ENCODE measurements at places on chromosomes 1 and 21.

- no peak for DNase-seq
Observed at GRCh38 chr1:44701141-44701573, 26.6 kb downstream of the ARMH1 start.

DNA sequence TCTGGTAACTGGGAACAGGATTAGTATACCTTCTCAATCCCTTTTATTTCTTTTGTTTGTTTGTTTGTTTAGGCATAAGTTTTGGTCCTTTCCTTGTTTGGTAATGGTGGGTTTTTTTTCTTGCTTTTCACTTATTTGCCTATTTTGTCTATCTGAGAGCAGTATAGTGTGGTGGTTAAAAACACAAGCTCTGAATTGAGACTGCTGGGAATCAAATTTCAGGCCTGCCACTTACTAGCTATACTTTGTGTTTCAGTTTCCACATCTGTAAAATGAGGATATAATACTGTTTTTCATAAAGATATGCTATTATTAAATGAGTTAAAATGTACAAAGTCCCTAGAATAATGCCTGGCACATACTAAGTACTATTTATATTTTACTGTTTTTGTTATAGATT lies 81.6 kb upstream of the IVNS1ABP start:
- DNase-seq, result no peak

DNA sequence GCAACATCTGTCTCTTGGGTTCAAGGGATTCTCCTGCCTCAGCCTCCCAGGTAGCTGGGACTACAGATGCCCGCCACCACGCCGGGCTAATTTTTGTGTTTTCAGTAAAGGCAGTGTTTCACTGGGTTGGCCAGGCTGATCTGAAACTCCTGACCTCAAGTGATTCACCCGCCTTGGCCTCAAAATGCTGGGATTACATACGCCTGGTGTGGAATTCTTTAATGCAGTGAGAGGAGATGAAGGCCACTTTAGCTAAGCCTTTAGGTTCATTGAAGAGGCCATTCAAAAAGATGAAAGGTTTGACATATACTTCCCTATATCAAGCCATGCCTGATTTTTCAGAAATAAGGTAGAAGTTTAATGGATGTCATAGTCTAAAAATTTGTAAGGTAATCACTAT lies 162.7 kb downstream of the ST6GALNAC3 start:
- no peak for DNase-seq

DNA sequence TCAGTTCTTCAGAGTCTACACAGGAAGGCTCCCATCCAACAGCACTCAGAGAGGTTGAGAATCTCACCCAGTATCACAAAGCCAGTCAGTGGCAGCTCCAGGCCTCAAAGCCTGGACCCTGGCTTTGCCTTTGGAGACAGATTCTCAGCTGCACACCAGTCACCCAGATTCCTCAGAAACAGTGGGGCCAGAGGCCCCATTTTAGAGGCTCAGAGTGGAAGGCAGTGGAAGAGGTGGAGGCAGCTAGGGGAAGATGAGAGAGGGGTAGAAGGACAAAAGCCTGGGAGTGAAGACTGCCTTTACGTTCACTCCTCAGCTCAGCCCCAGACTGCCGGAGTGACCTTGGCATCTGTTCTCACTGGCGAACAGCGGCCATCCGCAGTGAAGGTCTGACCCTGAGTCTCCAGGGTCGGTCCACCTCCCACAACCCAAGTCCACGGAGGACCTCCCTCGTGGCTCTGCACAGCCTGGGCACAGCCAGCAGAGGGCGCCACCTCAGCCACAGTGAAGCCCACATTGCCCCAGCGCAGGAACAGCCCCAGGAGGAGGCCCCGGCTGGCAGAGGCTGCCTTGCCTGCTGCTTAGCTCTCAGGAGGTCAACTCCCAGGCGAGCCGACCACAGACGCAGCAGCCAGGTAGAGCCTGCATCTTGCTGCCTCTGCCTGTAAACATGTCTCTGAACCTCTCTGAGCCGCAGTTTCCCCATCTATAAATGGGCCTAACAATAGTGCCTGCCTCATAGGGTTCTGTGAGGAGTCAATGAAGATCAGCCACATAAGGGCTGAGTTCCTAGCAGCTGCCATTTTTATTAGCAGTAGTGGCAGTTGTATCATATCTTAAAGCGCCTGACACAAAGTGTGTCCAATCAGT lies 5.9 kb upstream of the FNDC5 start:
- peak; percentile 58 for DNase-seq

DNA sequence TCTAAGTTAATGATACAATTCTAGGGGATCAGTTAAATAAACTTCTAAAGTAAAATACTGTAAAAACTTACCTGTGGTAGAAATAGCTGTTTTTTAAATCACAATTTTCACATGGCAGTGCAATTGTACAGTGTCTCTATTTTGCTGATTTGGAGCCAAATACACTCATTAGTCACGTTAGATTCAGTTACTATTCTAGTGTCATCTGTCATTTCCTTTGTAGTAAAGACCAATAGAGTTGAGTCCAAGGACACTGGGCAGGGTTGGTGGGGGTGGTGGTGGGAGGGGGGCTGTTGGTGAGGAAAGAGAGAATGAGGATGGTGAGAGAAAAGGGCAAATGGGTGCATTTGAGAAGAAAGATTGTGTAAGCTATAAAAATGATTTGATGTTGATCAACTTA lies 33.6 kb downstream of the CD55 start:
- no peak for DNase-seq

- DNase-seq, result no peak
Observed at GRCh38 chr1:104921525-104921924, 1171.8 kb downstream of the AMY1C start.

DNA sequence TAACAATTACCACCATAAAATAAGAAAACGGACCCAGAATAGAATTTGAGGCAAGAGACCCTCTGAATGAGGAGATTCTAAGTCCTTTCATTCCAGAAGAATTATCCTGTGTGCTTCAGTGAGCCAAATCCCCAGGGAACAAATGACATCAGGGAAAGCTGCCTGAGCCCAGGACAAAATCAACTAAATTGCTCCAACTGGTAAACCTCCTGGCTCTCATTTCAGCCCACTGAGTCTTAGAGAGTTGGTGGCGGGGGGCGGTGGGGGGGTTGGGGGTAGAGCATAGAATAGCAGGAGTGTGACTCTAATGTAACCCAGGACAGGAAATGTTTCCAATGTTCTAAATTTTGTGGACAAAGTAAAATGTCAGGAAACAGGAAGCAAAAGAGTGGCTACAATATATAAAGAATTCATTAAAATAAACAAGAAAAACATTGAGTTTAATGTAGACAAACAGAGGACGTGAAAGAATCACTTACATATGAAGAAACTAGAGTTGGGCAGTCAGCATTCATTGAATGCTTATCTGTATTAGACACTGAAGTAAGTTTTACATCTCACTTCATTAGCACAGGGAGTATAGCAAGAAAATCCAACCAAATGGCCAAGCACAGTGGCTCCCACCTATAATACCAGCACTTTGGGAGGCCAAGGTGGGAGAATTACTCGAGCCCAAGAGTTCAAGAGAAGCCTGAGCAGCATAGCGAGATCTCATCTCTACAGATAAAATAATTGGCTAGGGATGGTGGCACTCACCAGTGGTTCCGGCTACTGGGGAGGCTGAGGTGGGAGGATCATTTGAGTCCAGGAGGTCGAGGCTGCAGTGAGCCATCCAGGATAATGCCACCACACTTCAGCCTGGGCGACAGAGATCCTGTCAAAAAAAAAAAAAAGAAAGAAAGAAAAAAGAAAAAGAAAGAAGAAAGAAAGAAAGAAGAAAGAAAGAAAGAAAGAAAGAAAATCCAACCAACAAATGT lies 75.1 kb downstream of the DHRS3 start:
- no peak for DNase-seq

DNA sequence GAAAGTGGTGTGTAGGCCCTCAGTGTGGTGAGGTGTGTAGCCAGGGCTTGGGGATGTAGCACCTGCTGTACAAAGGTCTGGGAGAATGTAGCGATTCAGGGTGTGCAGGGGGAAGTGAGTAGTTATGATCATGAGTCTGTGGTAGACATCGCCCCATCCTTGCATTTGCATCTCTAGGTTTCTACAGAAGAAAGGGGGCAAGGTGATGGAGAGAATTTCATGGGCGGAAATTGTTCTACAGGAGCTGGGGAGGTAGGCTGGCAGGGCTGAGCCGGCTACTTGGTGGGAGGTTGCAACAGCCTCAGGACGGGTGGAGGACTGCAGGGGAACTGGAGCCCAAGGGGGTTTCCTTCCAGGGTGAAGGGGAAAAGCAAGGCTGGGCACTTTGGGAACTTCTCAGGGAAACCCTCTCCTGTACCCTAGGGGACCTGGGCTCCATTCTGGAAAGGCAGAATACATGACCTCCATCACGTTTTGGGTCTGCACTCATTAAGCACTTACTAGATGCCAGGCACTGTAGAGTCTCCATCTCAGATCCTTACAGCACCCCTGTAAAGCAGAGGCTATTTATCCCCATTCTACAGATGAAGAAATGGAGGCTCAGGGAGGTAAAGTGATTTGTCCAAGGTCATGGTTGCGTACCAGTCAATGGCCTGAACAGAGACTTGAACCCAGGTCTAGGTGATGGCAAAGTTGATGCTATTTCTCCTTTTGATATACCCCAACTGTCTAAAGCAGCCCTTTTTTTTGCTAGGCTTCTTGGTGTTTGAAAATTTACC lies 14.5 kb upstream of the TNFRSF1B start:
- peak; percentile 73 for DNase-seq

- DNase-seq, result no peak
Observed at GRCh38 chr1:84135341-84135740, 8.7 kb upstream of the PRKACB start.

DNA sequence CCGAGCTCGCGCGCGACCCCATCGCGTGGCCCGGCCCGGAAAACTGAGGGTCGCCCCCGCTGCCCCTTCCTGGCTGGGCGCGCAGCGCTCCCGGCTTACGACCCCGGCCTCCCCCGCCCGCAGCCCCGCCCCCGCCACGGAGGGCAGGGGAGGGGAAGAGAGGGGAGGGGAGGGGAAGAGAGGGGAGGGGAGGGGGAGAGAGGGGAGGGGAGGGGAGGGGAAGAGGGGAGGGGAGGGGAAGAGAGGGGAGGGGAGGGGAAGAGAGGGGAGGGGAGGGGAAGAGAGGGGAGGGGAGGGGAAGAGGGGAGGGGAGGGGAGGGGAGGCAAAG lies 6.7 kb upstream of the ANKRD65 start:
- no peak for DNase-seq

GRCh38 chr1:77253211-77253610 lies 28.6 kb upstream of the AK5 start:
- DNase-seq, result no peak

DNA sequence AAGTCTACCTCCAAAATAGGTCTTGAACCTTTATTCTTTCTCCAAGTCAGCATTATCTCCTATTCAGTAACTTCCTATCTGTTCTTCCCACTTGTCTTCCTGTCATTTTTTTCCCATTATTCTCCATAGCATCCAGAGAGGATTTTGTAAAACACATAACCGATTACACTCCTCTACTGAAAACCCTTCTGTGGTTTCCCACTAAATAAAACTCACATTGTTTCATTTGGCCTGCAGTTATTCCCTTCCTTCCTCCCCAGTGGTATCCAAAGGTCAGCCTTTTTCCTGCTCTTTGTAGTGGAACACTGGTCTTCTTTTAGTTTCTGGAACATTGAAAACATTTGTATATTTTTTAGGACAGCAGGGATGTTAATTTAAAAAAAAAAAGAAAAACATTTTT lies 266.0 kb downstream of the GPR52 start:
- DNase-seq, result no peak

DNA sequence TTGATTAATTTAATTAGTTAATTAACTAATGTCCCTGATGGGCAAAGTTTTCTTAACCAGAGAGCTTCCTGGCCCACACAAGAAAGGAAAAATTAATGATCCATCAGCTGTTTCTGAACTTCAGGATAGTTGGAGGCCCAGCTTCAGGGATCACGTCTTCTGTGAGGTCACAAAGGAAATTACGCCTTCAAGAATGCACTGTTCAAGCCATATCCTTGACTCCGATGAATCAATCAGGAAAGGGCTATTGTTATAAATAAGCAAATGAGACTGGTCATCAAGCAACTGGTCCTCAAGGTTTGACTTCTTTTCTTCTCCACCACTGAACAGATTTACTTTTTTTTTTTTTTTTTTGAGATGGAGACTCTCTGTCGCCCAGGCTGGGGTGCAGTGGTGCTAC lies 40.6 kb downstream of the TCP10L start:
- DNase-seq, result no peak

DNA sequence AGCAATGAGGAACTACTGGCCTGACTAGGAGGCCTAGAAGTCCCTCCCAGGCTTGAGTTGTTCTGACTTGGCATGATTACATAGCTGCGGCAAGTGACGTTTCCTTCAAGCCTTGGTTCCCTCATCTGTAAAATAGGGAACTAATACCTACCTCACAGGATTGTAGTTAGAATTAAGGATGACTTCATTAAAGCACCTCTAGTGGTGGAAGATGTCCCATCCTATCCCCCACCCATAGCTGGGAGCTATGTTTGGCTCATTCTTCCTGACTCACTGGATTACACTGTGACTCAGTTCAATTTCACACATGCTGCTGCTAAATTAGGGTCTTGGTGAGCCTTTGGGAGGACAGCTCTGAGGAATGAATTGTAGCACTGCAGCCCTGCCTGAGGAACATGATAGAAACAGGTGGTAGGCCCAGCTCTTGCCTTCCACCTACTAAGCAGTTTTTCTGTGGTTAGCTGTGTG lies 6.0 kb upstream of the SHISA4 start:
- DNase-seq, result peak; percentile 31

GRCh38 chr1:18657506-18658201 lies 27.0 kb downstream of the PAX7 start:
- no peak for DNase-seq

DNA sequence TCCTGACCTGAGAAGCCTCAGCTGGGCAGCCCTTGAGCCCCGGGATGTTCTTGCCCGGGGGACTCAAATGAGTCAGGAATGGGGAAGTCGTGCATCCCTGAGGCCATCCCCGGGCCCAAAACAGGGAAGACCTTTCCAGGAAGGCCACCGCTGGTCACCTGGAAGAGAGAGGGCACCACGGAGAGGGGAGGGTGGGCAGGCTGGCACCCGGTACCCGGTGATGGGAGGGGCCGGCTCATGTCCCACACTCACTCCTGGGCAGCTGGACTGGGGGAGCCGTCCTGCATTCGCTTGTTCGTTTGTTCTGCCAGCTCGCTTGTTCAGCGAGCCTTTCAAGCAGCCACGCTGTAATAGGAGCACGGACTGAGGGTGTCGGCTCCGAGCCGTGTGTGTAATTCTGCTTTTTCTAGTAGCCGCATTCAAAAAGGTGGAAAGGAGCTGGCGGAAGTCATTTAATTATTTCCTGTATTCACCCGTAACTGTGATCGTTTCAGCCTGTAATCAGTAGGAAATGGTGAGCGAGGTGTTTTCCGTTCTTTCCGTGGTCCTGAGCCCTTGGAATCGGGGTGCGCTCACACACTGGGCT lies 48.4 kb upstream of the CCDC27 start:
- DNase-seq, result no peak

- DNase-seq, result no peak
Observed at GRCh38 chr1:57235730-57236510, 187.9 kb downstream of the DAB1 start.

GRCh38 chr1:40567825-40568224 lies 36.4 kb downstream of the ZNF684 start:
- DNase-seq, result no peak
